ENCODE measurements at places on chromosomes 6 and 20.
A peak's percentile ranks its signal among the peaks of the same experiment; 100 is the strongest.

GRCh38 chr6:106564476-106564875, 64.8 kb downstream of the RTN4IP1 start:
- DNase-seq: no peak

DNA sequence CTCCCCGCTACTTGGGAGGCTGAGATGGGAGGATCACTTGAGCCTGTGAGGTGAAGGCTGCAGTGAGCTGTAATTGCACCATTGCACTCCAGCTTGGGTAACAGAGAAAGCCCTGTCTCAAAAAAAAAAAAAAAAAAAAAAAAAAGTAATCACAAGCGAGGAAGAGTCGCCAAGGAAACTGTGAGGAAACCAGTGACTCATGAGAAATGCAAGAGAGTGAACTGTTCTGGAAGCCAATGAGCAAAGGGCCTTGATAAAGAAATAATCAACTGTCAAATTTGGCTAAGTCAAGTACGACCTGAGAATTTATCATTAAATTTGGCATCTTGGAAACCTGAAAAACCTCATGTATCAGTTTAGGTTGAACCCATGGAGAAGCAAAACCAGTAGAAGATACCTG, 16.1 kb upstream of the LAMP5 start:
- peak; percentile 12 for DNase-seq

DNA sequence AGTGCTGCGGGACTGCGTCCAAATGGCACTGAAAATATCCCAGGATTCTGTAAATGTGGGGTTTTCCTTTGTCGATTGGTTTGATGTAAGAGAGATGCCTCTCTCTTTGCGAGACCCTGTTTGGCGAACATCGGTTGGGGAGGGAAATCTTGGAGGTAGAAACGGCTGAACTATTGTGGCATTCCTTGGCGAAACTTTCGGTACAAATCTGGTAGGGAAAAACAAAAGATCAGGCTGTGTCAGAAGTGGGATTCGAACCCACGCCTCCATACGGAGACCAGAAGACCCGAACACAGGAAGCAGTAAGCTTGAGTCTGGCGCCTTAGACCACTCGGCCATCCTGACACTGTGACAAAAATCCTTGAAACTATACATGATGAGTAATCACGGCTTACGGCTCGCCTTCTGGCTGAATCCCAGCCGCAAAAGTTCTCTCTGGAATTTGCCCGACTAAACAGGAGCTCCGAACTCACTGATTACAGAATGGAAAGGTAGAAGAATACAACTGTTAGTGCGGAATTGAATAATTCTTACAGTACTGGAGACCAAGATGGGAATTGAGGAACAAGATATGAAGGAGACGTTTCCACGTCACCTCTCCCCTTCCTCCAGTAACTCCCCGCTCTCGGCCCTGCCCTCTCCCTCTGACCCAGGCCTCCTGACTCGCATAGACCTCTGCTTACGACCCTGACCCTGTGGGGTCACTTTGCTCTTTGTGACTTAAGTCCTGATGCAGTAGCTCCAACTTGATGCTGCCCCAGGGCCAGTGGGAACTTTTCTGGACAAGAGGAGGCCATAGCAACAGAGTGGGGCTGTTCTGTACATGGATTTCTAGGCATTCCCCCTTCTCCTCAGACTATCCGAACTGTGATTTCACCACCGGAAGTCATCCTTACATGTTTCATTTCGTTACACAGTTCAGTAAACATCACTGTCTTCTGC, 132.8 kb upstream of the ZNF184 start:
- DNase-seq: no peak

GRCh38 chr6:20876036-20876435, 341.8 kb downstream of the CDKAL1 start:
- no peak for DNase-seq

DNA sequence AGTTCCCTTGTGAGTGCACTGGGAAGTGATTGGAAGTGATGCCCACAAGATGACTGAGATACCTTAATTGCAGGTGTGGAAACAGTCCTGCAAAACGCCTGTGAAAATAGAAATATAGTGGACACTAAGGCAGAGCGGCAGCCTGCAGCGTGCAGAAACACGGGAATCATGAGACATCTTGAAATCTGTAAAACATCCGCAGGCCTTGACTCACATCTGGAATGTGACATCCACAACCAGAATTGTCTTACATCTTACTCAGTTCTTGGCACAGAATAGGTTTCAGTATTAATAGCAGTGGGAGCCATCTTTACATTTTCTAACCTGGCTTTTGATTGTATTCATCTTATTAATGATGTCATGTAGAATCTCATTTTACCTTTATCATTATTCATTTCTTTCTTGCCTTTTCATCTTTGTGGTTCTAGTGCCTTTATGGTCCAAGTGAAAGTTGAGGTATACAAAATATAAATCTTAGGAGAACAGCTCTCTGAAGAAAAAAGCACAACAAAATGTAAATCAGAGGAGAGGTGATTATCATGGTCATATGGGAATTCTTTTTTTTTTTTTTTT, 44.6 kb downstream of the CDYL start:
- DNase-seq: peak; percentile 63

GRCh38 chr20:16639027-16639941, 66.0 kb upstream of the KIF16B start:
- DNase-seq: no peak

GRCh38 chr20:5668529-5668868, 81.7 kb upstream of the SHLD1 start:
- no peak for DNase-seq

- DNase-seq: peak; percentile 90
Measured at GRCh38 chr20:53735536-53736050, 142.0 kb upstream of the ZNF217 start.

- DNase-seq: no peak
Measured at GRCh38 chr6:89411145-89412070, 665 bp downstream of the RRAGD start.

DNA sequence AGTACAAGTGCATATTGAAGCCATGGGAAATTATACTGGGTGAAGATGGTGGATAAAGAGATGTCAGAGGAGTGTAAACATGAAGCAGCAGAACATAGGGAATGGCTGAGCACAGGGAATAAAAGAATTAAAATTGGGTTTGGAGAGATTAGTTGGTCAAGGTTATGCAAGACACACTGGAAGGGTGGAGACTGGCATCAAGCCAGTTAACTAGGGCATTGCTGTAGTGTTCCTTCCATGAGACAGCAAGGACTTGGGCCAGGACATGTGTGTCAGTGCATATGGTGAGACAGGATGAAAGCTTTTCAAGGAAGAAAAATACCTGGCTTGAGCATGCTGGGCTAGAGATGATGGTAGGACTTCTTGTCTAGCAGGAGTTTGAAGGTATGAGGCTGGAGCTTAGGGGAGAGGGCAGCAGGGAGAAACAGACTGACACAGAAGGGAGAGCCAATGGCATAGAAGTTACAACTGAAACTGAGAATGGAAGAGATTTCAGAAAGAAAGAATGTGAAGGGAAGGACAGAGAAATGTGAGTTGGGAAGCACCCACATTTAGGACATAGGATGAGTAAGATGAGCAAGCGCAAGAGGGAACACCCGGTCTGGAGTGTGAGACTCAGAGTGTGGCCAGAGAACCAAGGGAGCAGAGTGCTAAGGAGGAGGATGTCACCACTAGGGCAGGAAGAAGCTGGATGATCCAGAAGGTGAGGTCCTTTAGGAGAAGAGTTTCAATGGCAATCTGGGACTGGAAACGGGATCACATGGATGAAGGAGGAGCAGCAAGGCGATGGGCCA, 14.5 kb upstream of the TMEM170B start:
- DNase-seq: no peak

GRCh38 chr6:43268355-43268700, 25.0 kb downstream of the TTBK1 start:
- no peak for DNase-seq

DNA sequence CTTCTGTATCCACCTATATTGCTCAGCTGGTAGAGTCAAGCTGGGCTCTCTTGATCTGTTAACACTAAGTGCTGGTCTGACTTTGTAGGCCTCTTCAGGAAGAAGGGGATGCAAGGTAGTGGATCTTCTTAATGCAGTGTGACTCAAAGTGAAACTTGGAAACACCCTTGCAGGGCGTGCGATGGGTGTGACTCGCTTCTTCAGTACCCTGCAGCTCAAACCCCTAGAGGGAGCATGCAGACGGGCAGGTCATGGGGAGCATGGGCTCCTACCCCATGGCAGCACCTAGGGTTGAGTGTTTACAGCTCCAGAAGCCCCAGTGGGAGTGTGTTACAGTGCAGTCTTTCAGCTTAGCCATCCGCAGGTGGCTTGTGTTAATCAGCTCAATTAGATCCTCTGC, 757 bp upstream of the SAMD3 start:
- DNase-seq: no peak

- no peak for DNase-seq
Measured at GRCh38 chr6:56620229-56620868, 22.3 kb downstream of the DST start.

GRCh38 chr6:56759521-56759920, 116.8 kb upstream of the DST start:
- DNase-seq: no peak

GRCh38 chr6:50992704-50993625, 174.3 kb downstream of the TFAP2B start:
- DNase-seq: no peak

- DNase-seq: no peak
Measured at GRCh38 chr6:26172608-26172968, 85.4 kb downstream of the HFE start.

- no peak for DNase-seq
Measured at GRCh38 chr6:53696341-53696740, 30.8 kb upstream of the KLHL31 start.

GRCh38 chr20:4728120-4728760, 6.5 kb downstream of the PRND start:
- no peak for DNase-seq

DNA sequence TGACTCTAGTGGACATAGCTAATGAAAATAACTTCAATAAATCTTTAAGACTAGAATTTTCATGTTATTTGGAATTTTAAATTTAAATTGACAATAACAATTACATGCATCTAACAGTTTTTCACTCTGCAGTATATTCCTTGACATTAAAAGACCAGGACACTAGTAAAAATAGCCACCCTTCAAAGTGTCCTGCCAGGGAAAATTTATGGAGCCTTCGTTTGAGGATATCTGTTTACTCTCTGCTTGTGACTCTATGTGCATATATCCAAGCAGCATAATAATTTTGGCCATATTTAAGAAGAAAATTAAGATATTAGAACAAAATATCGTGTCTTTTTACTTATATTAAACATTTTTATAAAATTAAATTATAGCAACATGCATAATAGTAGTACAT, 58.8 kb upstream of the NKAIN2 start:
- no peak for DNase-seq

- no peak for DNase-seq
Measured at GRCh38 chr6:155678361-155678760, 222.7 kb upstream of the NOX3 start.

DNA sequence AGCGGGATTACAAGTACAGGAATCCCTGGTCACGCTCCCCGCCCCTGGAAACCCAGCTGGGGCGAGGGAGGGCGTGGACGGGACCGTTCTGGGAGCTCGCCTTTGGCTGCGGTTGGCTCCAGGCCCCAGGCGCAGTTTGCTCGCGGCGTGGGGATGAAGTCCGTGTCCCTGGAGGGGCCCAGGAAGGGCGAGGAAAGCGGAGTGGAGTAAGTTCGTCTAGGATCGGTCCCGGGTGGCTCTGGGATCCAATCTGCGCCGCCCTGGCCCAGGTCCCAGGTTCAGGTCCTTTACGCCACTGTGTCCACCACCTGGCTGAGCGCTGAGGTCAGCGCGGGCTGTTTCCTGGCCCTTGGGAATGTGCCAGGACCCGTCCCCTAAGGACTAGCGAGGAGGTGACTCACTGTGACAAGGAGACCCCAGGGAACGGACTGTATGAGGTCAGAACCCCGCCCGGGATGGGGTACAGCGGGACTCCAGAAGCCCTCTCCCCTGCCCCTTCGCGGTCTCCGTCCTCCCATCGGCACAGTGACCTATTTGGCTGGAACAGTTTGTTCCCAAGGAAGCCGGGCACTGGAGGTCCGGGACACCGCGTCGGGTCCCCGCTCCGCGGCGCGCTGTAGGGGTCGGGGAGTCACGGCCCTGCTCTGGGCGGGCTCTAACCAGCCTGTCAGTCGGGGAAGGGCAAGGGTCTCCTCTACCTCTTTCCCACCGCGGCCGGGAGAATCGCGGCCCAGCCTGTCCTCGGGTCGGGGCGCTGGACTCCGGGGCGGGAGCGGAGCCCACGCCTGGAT, 724 bp downstream of the CDKN1A start:
- no peak for DNase-seq

GRCh38 chr6:136604928-136605510, 54.8 kb upstream of the MAP7 start:
- no peak for DNase-seq

GRCh38 chr6:140437619-140438345, 1063.3 kb upstream of the CITED2 start:
- DNase-seq: no peak

DNA sequence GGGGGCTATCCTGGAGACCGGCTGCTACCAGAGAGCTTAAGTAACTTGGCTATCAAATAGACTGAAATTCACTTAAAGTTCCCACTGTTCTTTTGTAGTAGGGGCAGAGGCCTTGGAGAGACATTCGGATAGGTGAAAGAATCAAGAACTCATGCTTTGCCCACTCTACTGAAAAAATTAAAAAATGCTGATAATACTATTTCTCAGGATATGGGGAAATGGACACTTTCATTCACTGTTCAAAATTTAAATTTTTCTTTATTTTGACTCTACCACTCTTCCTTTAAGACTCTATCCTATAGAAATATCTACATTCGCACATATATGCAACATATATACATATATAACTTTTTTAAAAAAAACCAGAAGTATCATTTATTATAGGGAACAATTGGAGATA, 117.8 kb upstream of the CHD6 start:
- DNase-seq: no peak

DNA sequence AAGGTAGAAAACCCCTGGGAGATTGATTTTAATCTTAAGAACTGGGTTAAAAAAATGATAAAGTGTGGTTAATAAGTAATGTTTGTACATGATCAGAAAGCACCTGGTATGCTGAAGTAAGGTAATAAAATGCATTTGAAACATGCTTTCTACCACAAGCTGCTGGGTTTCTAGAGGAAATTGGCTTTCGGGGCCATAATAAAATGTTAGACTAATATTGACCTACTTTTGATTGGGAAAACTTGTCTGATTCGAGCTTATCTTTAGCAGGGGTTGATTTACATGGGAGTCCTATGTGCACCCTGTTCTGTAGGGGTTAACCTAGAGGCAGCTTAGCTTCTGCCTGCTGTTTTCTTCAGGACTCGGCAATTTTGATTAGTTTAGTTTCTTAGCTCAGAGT, 50.5 kb downstream of the CRYBG1 start:
- DNase-seq: no peak

GRCh38 chr20:3084283-3084985, at the start of gene AVP:
Gene AVP (minus strand): TSS chr20:3084724. CDS start chr20:3084674, 50 bp downstream.
- DNase-seq: no peak

GRCh38 chr6:38676974-38677544, 25.9 kb downstream of the GLO1 start:
- no peak for DNase-seq

GRCh38 chr6:157823001-157823527, at the start of gene SNX9:
Gene SNX9 (plus strand): TSS chr6:157823246. CDS start chr6:157823435, 189 bp downstream.
- no peak for DNase-seq

DNA sequence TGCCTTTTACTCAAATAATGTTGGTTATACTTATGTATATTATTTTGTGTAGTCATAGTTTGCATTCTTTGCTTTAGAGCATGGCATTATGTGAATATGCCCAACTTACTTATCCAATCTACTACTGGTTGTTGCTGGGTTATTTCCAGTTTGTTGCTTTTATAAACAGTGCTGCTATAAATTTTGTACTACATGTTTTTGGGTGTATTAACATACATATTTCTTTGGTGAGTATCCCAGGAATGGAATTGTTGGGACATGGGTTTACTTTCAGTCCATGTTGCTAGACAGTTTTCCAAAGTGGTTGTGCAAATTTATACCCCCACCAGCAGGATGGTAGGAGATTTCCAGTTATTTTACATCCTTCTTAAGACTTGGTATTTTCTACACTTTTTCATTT, 157.1 kb upstream of the THEMIS start:
- peak; percentile 37 for DNase-seq
